H1 (cell line): ENCODE measurements at places on chromosomes 3 and 15. TPM values are rescaled to one million over a fixed set of nuclear protein-coding genes. Genes with fewer than 3 reads are reported as not detected.

Gene RETNLB
- total RNA-seq: not detected in 2 replicates

Gene PYDC2
- not detected in 2 replicates for total RNA-seq

Gene ZNF620
- 20.2 and 21.4 TPM in 2 replicates for total RNA-seq

Gene DPPA2
- 11.2 and 12.6 TPM in 2 replicates for total RNA-seq

Gene SELENOS
- 45.2 and 46.0 TPM in 2 replicates for total RNA-seq

- no peak for DNase-seq
These were observed 4.0 kb downstream of the PDHB start for GRCh38 chr3:58429657-58430056.

GRCh38 chr3:168497741-168498140 lies 402.0 kb upstream of the GOLIM4 start:
- no peak for DNase-seq

GRCh38 chr3:183904833-183905780 lies 20.4 kb upstream of the PARL start:
- no peak for DNase-seq

DNA sequence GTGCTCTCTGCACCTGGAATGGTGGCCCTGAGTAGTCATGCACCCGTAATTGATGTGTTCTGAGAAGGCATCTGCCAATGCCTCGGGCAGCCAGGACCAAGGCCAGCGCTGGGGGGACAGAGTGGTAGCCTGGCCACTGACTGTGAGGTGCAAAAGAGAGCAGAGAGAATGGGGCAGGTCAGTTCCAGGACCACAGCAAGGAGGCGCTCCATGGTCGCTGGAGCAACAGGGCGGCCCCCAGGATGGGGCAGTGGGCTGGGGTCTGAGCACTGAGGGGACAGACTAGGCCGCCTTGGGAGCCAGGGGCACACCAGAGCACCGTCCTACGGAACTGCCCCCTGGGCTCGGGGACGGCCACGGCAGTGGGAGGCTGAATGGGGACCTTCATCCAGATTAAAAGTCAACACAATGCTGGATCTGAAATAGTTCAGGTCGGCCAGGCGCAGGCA lies 48.3 kb upstream of the IQSEC1 start:
- DNase-seq: no peak

DNA sequence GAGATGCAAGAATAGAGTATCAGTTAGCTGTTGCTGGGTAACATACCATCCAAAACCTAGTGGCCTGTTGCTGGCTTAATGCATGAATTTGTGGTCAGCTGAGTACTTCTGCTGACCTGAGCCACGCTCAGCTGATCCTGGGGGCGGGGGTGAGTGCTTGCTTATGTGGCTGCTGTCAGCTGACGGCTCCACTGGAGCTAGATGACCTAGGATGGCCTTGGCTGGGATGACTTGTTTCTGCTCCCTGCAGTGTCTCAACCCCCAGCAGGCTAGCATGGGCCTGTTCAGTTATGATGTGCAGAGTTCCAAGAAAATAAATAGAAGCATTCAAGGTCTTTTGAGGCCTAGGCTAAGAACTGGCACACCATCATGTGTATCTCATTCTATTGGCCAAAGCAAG lies 63.9 kb downstream of the FBLN2 start:
- no peak for DNase-seq

DNA sequence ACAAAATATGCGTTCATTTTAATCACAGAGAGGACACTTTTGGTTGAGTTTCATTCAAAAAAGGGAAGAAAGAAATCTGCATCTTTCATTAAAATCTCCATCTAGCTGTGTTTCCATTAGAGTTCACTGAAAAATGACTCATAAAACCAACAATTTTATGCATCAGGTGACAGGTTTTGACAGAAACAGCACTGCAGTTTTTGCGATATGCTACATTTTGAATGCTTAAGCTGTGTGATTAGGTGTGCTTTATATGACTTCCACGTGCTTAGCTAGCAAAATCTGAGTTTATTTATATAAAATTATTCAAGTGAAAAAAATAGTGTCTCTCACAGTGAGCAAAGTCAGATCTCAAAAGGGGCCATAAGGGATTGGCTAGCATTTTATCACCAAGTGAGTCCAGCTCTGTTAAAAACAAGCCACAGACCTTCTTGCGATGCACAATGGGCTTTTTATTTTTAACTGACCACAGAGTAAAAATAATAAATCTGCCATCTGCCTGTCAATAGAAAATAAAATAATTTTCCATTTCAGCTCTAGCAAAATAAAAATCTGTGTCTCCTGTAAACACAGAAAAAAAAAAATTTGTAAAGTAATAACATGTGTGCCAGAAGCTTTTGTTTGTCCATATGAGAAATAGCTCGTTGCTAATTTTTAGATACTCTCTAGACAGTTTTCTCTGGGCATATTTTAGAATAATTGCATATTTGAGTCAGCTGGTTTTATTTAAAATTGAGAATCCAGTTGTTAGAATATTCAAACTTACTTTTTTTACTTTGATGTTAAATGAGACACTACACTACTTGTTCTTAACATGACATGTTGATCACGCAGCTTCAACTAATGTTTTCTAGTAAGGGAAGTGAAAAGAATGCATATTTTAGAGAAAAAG lies 409.8 kb downstream of the ROBO2 start:
- DNase-seq: no peak

DNA sequence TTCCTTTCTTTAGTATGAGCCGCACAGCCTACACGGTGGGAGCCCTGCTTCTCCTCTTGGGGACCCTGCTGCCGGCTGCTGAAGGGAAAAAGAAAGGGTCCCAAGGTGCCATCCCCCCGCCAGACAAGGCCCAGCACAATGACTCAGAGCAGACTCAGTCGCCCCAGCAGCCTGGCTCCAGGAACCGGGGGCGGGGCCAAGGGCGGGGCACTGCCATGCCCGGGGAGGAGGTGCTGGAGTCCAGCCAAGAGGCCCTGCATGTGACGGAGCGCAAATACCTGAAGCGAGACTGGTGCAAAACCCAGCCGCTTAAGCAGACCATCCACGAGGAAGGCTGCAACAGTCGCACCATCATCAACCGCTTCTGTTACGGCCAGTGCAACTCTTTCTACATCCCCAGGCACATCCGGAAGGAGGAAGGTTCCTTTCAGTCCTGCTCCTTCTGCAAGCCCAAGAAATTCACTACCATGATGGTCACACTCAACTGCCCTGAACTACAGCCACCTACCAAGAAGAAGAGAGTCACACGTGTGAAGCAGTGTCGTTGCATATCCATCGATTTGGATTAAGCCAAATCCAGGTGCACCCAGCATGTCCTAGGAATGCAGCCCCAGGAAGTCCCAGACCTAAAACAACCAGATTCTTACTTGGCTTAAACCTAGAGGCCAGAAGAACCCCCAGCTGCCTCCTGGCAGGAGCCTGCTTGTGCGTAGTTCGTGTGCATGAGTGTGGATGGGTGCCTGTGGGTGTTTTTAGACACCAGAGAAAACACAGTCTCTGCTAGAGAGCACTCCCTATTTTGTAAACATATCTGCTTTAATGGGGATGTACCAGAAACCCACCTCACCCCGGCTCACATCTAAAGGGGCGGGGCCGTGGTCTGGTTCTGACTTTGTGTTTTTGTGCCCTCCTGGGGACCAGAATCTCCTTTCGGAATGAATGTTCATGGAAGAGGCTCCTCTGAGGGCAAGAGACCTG lies 13.2 kb downstream of the GREM1 start:
- DNase-seq: peak; percentile 85

GRCh38 chr3:125512135-125512920 lies 7.7 kb downstream of the SNX4 start:
- DNase-seq: no peak

GRCh38 chr15:74396445-74397238 lies 29.2 kb upstream of the CYP11A1 start:
- DNase-seq: no peak

DNA sequence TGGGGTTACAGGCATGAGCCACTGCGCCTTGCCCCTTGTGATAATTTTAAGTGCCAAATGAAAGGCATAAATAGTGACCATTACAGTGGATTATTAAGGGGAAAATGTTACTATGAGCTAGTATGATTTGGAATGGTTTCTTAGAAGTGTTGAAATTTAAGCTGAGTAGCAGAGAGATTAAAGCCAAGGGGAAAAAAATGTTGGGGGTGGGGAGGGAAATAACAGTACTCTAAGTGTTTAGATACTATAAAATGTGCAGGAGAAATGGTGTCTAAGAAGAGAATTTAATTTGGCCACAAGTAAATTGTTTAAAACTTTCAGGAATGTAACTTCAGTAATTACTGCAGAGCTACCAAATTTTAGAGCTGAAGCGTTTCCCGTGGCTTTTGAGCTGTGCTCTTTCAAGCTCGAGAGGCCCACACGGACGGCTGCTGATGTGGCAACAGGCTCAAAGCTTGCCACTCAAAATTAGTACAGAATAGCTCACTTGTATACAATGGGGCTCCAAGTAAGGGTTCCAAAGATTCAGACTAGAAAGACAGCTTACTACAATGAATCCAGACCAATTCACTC lies 23.9 kb upstream of the SLC12A8 start:
- no peak for DNase-seq

DNA sequence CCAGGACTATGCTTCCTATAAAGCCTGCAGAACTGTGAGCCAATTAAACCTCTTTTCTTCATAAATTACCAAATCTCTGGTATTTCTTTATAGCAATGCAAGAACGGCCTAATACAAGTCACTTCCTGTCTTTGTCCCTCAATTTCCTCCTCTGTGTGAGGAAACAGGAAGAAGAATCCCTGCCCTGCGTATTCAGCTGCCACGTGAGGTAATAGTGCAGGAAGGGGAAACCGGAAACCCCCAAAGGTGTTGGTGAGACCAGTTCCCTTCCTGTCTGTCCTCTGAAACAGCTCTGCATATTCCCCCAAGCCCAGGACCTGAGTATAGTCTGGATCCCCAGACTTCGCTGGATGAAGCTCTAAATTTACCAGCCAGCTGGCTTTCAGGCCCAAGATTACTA lies 18.1 kb upstream of the PTPN23 start:
- no peak for DNase-seq

GRCh38 chr15:77410701-77411618 lies 8.9 kb downstream of the PEAK1 start:
- no peak for DNase-seq

DNA sequence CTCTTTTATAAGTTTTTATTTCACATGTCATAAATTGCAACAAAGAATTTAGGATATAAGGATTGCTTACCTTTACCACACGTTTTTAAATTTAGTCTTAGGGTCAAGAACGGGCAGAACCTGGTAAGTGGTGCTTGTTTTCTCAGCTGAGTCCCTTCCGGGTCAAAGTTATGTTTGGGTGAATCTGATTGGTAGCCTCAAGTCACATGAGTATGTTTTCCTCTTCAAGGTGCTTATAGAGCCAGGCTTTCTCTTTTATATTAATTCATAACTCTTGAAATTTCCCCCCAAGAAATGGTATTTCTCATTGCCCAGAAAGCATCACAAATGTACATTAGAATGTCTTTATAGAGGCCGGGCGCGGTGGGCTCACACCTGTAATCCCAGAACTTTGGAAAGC lies 415.7 kb upstream of the ROBO2 start:
- no peak for DNase-seq

DNA sequence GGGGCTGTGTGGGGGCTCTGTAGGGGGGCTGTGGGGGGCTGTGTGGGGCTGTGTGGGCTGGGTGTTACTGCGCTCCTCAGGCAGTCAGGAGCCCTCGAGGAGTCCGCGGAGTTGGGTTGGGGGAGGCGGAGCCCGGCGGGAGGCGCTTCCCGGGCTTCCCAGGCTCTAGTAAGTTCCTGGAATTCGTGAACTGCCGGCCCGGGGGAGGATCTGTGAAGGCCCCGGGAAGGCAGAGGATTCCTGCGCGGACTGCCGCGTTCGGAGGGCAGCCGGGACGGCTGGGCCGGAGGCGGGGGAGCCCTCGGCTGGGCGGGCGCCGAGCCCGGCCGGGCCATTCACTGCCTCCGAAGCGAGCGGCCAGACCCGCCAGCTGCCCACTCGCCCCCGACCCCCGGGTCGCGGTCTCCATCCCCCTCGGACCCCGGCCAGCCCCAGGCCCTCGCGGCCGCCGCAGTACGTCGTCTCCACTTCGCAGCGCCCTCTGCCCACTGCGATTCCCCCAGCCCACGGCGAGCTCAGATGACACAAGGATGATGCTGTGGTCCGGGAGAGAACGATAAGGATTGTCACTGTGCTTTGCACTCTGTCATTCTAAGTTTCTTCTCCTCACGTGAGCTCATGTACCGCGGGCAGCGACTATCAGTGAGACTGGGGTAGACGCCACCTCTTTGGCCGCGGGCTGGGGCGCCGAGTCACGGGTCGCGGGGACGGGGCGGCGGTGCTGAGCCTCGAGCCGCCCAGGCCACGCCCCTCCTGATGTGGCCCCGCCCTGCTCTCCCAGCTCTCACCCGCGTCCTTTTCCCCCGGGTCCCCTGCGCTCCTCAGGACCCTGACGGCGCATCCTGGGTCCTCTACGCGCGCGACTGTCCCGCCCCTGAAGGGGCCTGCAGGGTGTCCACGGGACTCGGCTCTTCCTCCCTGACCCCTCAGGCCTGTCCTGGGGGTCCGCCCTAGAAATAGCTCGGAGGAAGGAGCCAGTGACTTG lies 65.3 kb downstream of the KLF13 start:
- peak; percentile 87 for DNase-seq

DNA sequence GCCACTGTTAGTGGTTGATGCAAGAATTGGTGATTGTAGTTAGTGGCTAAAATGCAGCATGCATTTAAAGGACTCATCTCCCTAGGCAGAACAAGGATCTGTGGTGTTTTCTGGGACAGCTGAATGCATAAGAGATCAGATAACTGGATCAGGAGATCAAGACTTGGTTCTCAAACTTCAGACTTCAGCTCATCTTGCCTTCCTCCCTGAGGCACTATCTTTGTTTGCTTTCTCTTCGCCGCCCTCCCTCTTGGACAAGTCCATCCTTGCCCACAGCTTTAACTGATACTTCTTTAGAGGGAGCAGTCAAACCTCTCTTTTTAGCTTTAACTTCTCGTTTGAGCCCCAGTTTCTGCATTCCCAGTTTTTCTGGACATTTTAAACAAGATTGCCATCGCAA lies 195.4 kb upstream of the TPRG1 start:
- no peak for DNase-seq

DNA sequence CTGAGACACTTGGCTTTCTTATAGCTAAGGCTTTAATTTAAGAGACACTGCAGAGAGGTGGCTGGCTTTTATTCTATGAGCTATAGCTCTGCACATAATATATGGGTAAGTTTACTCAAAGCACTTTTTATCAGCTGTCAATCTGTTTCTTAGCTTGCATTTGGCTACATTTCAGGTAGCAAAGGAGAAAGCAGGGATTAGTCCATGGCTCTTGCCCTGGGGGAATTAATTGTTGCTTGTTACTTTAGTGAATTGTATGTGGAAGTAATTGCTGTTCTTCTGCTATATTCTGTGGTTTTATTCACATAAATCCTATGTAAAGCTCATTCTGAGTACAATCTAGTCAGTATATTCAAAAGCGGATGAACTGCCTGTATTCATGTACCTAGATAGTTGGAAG lies 14.4 kb upstream of the CCDC39 start:
- no peak for DNase-seq

GRCh38 chr15:72113347-72114031 lies 4.5 kb downstream of the MYO9A start:
- DNase-seq: no peak
